Psoas muscle (tissue), 8 donors: ENCODE measurements at places on chromosomes 4 and X. TPM values are rescaled to one million over a fixed set of nuclear protein-coding genes. Genes with fewer than 3 reads are reported as not detected.
A peak's percentile ranks its signal among the peaks of the same experiment; 100 is the strongest.

The SRPK3 gene
- total RNA-seq = 140 TPM

The HTN1 gene
- not detected for total RNA-seq

The MSN gene
- 75.2 TPM for total RNA-seq

The F8A1 gene
- 16.6 TPM for total RNA-seq

The ZBED1 gene
- 63.1 TPM for total RNA-seq

The NEIL3 gene
- total RNA-seq = 0.15 TPM

GRCh38 chrX:118239913-118240698 lies 105.8 kb upstream of the WDR44 start:
- DNase-seq = no peak

DNA sequence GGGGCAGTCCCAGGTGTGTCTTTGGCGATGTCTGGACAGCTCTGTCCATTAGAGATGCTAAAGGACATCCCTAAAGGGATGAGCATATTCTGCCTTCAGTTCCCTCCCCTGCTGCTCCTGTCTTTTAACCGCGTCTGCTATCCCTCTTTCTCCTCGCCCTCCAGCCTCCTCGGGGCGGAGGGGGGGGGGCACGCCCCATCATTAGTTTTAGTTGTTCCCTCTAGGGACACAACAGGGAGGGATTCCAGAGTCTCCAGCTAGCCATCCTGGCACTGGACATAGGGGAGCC lies 1.1 kb downstream of the MSL3 start:
- DNase-seq = no peak

GRCh38 chrX:54758114-54759055 lies 39.7 kb downstream of the ITIH6 start:
- no peak for DNase-seq

GRCh38 chr4:10949039-10949733 lies 264.6 kb upstream of the CLNK start:
- DNase-seq = no peak

GRCh38 chr4:71411981-71412380 lies 73.2 kb downstream of the SLC4A4 start:
- no peak for DNase-seq

DNA sequence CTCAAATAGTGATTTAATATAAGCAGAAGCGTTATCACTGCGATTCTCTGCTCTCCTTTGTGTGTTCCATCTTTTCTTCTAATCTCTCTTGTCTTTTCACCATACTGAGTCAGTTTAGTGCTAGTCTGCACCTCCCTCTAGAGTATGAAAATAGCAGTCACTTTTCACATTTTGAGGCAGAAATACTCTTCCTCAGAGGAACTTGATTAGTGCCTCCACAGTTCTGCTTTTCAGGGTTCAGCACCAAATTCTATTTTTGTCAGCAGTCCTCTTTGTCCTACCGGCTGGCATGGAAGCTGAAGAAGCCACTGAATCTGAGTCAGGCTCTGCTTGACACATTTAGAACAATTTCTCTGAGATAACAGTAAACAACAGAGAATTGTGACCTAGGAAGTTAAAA lies 49.7 kb upstream of the ANKRD17 start:
- no peak for DNase-seq

GRCh38 chrX:129600981-129601424 lies 53.8 kb downstream of the APLN start:
- no peak for DNase-seq

GRCh38 chrX:19137067-19137466 lies 14.8 kb upstream of the ADGRG2 start:
- DNase-seq = no peak

GRCh38 chr4:52867163-52867562 lies 5.0 kb downstream of the RASL11B start:
- no peak for DNase-seq

- no peak for DNase-seq
Measured at GRCh38 chr4:8676676-8677075, 84.1 kb downstream of the CPZ start.

GRCh38 chr4:32140636-32141035 lies 1420.5 kb downstream of the PCDH7 start:
- DNase-seq = no peak

- peak; percentile 81 for DNase-seq
Measured at GRCh38 chr4:6834867-6835266, 52.3 kb downstream of the KIAA0232 start.

DNA sequence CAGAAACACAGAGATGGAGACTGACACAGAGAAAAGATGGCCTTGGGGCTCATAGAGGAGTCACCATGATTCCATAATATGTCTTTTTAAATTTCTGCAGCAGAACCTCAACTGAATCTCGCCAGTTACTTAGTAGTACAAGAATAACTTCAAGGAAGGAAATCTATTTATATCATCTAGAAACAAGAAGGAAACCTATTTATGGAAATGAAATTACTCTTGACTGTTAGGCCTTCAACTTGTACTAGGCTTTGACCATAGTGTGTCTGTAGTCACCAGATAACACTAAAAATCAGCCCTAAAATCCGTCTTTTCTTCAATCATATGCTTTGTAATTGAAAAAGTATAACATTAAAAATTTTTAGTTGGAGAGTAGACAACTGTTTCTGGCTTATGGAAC lies 740.4 kb downstream of the TRIML1 start:
- no peak for DNase-seq

DNA sequence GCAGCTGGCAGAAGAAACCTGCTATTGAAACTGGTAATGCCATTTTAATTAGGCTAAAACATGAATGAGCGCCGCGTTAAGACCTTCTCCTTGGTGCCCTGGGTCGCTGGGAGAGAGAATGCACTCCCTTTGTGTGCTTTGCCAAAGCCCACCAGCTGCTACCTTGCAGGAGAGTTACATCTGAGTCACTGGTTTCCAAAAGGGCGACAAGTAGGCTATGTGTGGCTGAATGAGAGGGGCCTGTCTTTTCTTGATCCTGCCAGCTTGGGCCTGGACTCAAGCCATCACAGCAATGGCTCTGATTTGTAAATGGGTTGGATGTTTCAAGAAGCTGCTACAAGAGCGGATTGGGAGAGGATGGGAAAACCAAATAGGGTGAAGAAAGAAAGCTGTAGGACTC lies 81.5 kb downstream of the NHS start:
- DNase-seq = no peak

DNA sequence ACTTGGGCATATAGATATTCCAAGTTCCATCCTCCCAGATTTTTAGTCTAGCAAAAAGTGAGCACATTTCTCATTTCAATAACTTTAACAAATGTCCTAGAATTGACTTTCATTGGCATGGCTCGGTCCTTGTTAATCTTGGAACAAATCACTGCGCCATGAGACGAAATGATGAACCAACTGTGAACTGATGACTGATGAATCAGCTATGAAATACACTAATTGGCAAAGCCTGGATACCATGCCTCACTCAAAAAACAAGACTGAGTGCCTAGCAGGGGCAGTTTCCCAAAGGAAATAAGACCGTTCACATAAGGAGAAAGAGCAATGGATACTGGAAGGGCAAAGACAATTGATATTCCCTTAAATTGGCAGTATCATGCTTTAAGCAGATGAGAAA lies 248.6 kb upstream of the VEGFC start:
- DNase-seq = no peak

DNA sequence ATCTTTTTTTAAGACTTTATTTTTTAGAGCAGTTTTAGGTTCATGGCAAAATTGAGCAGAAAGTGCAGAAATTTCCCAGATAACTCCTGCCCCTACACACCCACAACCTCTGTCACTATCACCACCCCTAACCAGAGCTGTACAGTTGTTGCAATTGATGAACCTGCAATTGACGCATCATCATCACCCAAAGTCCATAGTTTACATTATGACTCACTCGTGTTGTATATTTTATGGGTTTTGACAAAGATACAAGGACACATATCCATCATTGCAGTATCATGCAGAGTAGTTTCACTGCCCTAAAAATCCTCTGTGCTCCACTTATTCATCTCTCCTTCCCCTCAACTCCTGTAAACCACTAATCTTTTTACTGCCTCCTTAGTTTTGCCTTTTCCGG lies 34.5 kb upstream of the WAS start:
- no peak for DNase-seq
